ENCODE measurements at places on chromosomes 13 and 19.

- peak; percentile 46 for DNase-seq
Measured at GRCh38 chr19:9205501-9206113, 13.8 kb downstream of the OR7D4 start.

GRCh38 chr13:111595276-111595675 lies 274.8 kb downstream of the TEX29 start:
- DNase-seq: no peak

- no peak for DNase-seq
Measured at GRCh38 chr19:14985133-14985532, 5.5 kb upstream of the SLC1A6 start.

DNA sequence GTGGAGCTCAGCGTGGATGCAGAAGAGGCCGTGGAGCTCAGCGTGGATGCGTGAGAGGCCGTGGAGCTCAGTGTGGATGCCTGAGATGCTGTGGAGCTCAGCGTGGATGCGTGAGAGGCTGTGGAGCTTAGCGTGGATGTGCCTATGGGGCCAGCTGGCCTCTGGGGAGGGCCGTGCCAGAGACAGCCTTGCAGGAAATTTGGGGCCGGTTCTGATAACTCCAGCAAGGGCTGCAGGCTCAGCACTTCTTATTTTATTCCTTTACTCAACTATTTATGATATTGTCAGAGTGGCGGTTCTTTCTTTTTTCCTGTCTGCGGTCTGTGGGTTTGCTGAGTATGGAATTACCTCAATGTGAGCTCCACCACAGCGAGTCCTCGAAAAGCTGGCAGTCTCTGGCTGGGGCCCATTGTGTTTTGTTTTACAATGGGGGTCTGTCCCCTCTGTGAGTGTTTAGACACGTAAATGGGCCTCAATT lies 17.8 kb upstream of the TMEM255B start:
- DNase-seq: no peak

GRCh38 chr13:28750187-28751045 lies 31.6 kb upstream of the SLC46A3 start:
- no peak for DNase-seq

- DNase-seq: no peak
Measured at GRCh38 chr13:47929156-47929555, 71.9 kb downstream of the SUCLA2 start.

Data from NCI-H2081 (cell line).